Activated T-helper 1 cell treated with anti-CD3 and anti-CD28 coated beads, Interleukin-12 subunit alpha, Interleukin-12 subunit beta, Interleukin-2, Interleukin-4 antibody, amounts not matched to agents 30 ng/mL and 10 ng/mL and 1 ng/mL, durations not matched to agents 14 hours and 24 hours and 36 hours (primary cell): ENCODE measurements at places on chromosomes 3 and 15.

GRCh38 chr3:161644891-161645635 lies 148.5 kb downstream of the OTOL1 start:
- DNase-seq = no peak

DNA sequence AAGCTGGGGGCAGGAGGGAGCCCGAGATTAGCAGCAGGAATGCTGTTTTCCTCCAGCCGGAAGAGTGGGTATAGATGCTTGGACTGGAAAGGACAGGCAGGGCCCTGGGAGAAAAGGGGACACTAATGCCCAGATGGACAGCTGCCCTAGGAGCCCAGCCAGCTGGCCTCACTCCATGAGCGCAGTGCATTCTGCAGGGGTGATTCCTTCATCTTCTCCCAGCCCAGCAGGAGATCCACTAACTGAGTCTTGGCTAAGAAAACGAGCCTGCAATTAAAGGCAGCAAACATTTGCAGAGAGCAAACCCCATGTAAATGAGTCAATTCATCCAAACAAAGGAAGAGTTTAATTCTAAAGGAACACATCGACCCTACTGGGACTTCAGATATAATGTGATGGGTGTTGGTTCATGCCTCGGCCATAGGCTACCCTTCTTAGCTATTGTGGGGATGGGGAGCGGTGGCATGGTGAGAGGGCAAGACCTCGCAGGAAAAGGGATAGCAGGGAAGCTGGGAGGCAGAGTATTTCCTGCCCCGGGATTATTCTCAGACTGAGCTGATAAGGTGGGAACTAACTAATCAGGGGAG lies 13.3 kb upstream of the MINAR1 start:
- DNase-seq = no peak

GRCh38 chr15:26213427-26213826 lies 350.3 kb upstream of the ATP10A start:
- no peak for DNase-seq

DNA sequence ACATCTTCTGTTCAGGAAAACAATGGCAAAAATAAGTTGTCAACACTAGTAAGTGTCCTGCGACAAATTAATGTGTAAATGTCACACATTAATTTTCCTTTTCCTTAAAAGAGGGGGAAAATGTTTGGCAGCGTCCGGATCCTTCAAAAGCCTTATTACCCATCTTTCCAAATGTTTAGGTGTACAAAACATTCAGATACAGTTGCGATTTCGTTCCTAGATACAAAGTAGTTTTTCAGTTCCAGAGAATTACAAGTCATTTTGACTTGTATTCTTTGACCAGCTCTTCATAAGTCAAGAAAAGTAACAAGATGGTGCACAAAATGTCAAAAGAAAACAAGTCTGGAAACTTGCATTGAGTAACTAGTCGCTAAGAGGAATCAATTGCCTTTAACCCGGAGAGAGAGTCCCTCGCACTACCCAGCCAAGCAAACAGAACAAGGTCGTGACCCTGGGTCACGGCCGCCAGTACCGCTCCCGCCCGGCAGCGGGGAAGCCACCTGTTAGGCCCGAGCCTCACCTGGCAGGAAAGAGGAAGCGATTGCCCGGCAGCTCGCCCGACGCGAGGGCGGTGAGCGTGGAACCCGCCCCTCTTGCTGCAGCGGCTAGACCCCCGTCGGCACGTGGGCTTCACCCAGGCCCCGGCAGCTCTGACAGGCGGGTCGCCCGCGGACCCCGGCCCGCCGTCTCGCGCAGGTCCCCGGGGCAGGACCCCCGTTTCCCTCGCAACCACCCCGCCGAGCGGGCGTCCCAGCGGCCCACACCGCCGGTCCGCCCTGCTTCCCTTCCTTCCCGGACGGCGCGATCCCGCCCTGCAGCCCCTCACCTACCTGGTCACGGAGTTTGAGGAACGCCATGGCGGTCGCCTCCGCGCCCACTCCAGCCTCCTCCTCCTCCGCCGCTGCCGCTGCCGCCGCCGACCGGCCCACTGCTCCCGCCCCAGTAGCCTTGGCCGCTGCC lies 61.0 kb upstream of the ANKRD28 start:
- peak; percentile 58 for DNase-seq

GRCh38 chr15:74868059-74868458 lies 5.1 kb downstream of the SCAMP2 start:
- no peak for DNase-seq
